ENCODE measurements at places on chromosomes 1 and 21. TPM values are rescaled to one million over a fixed set of nuclear protein-coding genes. Genes with fewer than 3 reads are reported as not detected.

GRCh38 chr1:14320986-14321385, 277.5 kb upstream of the KAZN start:
- DNase-seq: no peak
- no peak overlapping the region for H3K27ac ChIP-seq
- H3K4me1 ChIP-seq: no peaks in the 10 kb centered on the region
- H3K4me3 ChIP-seq: no peak overlapping the region
- no peaks in the 10 kb centered on the region for H3K27me3 ChIP-seq
- H3K36me3 ChIP-seq: no peaks in the 10 kb centered on the region

DNA sequence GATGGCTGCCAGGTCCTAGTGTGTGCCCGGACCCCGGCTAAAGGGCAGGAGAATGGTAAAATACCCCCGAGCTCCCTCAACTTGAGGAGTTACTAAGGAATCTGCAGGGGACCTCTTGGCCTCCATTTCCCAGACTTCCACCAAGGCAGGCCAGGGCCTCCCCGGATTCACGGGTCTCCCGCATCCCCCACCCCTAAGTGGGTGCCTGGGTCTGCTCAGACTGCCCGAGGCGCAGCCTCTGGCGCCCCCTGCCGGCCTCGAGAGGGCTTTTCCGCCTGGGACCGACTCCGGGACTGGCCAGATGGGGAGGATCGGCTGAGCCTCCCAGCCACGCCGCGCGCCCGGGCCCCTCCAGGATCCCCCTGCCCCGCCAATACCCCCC, 1.7 kb downstream of the PLEKHG5 start:
- peaks cover 5% of the 10 kb centered on the region for H3K27me3 ChIP-seq
- no peaks in the 10 kb centered on the region for H3K36me3 ChIP-seq
- H3K4me1 ChIP-seq: no peaks in the 10 kb centered on the region
- no peak overlapping the region for H3K27ac ChIP-seq
- DNase-seq: peak; percentile 61
- H3K4me3 ChIP-seq: peak overlapping the region; percentile 82

SEMA6C gene
- 0.51 TPM for total RNA-seq

CD1E gene
- total RNA-seq: not detected
